ENCODE measurements at places on chromosomes 3 and 15. TPM values are rescaled to one million over a fixed set of nuclear protein-coding genes. Genes with fewer than 3 reads are reported as not detected.

Gene MKRN3
- polyA plus RNA-seq, result 1.2 TPM

Gene FBXO40
- 0.03 TPM for polyA plus RNA-seq

Gene EPB42
- 0.83 TPM for polyA plus RNA-seq

Gene WNT7A
- polyA plus RNA-seq, result not detected

Gene EIF4G1
- polyA plus RNA-seq, result 251 TPM

Gene TBC1D2B
- 28.0 TPM for polyA plus RNA-seq

Gene RTP3
- not detected for polyA plus RNA-seq

Gene PTH1R
- polyA plus RNA-seq, result 269 TPM

Gene GPR27
- 8.2 TPM for polyA plus RNA-seq

Gene PLCB2
- polyA plus RNA-seq, result 10.8 TPM

Gene FILIP1L
- 20.2 TPM for polyA plus RNA-seq

Gene CHRNA5
- polyA plus RNA-seq, result 7.8 TPM

Gene ST8SIA2
- polyA plus RNA-seq, result 6.0 TPM

Gene CRYGS
- polyA plus RNA-seq, result 13.0 TPM

Gene TM4SF18
- 23.6 TPM for polyA plus RNA-seq

Gene IL20RB
- 0.48 TPM for polyA plus RNA-seq

Gene SLC22A14
- 0.90 TPM for polyA plus RNA-seq

Gene XCR1
- polyA plus RNA-seq, result 0.14 TPM

DNA sequence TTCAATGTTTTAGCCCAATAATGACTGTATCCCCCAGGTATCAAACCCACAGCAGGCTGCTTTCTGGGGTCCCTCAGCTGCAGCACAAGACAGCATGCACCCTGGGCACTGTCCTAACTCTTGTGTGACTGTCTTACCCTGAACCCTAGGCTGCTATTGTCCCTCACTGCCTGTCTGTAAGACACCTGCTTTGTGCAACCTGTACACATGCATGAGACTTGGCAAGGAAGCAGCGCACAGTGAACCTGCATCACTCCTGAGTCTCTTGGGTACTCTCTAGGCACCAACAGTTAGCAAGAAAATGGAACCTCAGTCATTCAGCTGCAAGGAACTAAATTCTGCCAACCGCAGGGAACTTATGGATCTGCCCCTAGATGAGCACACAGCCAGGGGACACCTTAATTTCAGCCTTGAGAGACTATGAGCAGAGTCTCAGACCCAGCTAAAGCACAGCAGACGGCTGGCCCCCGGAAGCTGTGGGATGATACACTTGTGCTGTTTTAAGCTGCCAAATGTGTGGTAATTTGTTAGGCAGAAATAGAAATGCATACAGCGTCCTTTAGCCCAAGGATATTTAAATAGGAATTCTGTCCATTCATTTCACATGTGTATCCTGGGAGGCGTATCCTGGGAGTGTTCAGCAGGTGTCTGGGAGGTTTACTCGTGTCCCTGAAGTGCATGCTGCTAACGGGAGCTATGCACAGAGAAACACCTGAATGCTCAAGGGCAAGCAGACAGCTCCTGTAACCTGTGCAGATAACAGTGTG is 223.8 kb downstream of the KLF13 start:
- DNase-seq, result no peak

GRCh38 chr3:123318374-123318773 is 116.6 kb downstream of the SEC22A start:
- DNase-seq, result no peak

- DNase-seq, result no peak
Observed at GRCh38 chr3:127565711-127566110, 24.8 kb downstream of the TPRA1 start.

DNA sequence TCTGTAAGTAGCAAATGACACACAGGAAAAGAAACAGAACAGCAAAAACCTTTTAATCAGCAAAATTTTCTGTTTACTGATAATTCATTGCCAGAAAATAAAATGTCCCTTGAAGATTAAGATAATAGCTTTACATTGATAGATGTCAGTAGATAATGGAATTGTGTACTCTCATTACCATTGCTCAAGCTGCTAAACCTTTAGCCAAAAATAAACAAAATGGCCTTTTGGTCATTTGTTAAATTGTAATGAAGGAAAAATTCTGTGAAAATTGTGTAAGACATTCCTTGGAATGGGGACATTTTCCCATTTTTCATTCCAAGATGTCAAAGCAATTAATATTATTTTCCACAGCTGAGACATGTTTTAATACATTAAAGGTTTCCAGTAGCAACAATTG is 189.8 kb downstream of the PLOD2 start:
- DNase-seq, result peak; percentile 5

GRCh38 chr3:41716471-41716870 is 245.4 kb downstream of the ULK4 start:
- DNase-seq, result peak; percentile 53

- peak; percentile 60 for DNase-seq
Observed at GRCh38 chr3:138118612-138119422, 3.4 kb upstream of the DZIP1L start.

DNA sequence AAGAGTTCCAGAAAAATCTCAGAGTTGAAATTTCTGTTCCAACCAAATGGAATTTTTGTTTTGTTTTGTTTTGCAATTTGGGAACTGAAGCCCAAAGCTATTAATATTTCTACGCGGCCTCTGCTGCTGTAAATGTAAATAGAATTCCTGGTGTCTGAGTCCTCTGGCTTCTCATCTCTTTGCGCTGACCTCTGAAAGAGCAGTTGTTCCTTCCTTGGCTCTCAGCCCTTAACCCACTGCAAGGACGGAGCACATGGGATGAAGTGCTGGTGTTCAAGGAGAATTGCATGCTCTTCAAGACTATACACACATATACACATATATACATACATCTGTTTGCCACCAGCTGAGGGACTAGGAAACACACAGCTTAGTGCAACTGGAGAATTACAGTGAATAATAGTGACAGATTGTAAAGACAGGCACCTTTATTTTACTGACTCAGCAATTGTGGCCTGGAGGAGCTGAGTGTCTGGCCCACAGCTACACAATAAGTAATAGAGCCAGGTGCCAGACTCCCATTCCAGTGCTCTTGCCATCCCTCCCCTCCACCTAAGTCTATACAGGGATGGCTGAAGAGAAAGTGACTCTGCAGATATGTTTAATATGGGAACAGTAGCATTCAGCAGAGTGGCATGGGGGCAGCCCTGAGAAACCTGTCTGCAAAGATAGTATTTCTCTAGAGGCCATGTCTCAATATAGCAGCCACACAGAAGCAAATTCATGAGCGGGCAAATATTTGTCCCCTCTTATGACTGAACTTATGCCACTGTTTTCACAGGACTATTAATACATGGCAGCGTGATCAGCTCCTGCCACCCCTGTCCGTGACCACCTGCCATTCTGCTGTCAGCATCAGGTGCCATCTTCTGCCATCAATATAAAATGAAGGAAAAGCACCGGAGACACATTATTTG is 42.3 kb downstream of the NEK10 start:
- DNase-seq, result no peak

DNA sequence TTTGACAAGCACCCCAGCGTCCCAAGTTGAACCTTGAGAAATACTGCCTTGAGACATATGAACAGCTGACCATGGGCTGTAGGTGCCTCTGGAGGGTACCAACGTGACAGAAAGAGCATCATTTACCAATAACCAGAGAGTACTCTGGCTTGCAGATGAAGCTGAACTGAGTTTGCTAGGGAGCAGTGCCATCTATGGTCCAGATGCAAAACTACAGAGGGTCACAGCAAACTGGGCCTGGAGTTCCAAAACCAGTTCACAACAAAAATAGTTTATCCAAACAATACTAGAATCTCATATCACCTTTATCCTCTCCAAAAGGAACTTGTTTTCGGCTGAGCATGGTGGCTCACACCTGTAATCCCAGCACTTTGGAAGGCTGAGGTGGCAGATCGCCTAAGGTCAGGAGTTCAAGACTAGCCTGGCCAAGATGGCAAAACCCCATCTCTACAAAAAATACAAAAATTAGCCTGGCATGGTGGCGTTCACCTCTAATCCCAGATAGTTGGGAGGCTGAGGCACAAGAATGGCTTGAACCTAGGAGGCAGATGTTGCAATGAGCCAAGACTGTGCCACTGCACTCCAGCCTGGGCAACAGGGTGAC is 69.3 kb downstream of the CHAC1 start:
- peak; percentile 53 for DNase-seq

DNA sequence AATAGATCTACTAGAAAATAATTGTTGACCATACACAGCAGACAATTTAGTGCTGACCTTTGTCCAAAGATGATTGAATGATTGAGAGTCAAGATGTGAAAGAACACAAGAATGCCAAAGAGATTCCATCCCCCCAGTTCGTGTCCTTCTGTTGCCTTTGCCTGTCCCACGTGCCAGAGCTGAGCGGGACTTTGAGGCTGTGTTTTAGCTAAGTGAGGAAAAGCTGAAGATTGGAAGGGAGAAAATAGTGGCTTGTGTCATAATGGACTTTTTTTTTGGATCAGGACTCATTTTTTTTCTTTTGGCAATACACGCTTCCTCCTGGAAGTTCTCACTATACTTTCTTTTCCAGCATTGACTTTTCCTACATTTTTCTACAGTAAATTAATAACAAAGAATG is 206.6 kb upstream of the MDFIC2 start:
- DNase-seq, result no peak

- no peak for DNase-seq
Observed at GRCh38 chr3:105327662-105328337, 38.9 kb upstream of the ALCAM start.

- no peak for DNase-seq
Observed at GRCh38 chr3:153621953-153622352, 459.9 kb downstream of the RAP2B start.

DNA sequence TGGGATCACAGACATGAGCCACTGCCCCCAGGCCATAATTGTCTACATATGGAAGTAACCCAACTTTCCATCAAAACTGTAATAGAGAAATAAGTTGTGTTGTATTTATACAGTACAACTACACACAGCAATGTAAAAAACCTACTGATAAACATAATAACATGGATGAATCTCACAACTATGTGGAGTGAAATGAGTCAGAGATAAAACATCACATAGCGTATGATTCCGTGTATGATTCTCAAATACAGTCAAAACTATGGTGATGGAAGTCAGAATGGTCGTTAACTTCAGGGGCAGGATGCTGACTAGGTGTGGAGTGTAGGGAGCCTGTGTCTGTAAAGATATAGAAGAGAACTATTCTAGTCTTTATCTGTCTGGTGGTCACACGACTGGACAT is 332.7 kb upstream of the SLCO3A1 start:
- DNase-seq, result no peak

- DNase-seq, result no peak
Observed at GRCh38 chr3:46748170-46748569, 30.5 kb upstream of the PRSS50 start.

GRCh38 chr15:85667491-85668424 is 127.0 kb downstream of the KLHL25 start:
- peak; percentile 92 for DNase-seq

- DNase-seq, result peak; percentile 66
Observed at GRCh38 chr15:85702321-85703101, 92.2 kb downstream of the KLHL25 start.

GRCh38 chr3:64972793-64973192 is 285.0 kb upstream of the ADAMTS9 start:
- no peak for DNase-seq

GRCh38 chr15:69679623-69680228 is 227.1 kb downstream of the RPLP1 start:
- DNase-seq, result no peak

GRCh38 chr3:47464588-47464987 is 11.2 kb downstream of the SCAP start:
- no peak for DNase-seq

GRCh38 chr3:135175728-135176277 is 380.7 kb downstream of the EPHB1 start:
- DNase-seq, result no peak

- DNase-seq, result no peak
Observed at GRCh38 chr3:65961733-65962132, 77.0 kb downstream of the MAGI1 start.

- DNase-seq, result no peak
Observed at GRCh38 chr3:16205156-16205870, 30.8 kb downstream of the GALNT15 start.

- no peak for DNase-seq
Observed at GRCh38 chr3:51269466-51269865, 115.6 kb upstream of the MANF start.

DNA sequence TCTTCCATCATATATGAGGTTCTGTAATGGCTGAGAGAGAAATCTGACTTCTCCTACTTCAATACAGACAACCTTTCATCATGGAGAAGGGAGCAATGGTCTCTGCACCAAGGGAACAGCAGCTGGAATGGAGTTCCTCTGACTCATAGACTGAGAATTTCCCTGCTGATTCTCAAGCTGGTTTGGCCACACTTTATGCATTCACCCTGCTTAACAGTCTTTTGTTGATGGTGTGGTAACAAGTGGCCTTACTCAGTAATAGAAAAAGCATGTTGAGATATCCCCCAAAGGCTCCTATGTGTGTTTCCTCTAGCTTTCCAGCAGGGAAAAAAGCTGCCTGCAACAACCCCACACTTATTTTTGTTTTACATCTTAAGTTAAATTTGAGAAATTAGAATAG is 138.1 kb downstream of the GREM1 start:
- DNase-seq, result no peak

DNA sequence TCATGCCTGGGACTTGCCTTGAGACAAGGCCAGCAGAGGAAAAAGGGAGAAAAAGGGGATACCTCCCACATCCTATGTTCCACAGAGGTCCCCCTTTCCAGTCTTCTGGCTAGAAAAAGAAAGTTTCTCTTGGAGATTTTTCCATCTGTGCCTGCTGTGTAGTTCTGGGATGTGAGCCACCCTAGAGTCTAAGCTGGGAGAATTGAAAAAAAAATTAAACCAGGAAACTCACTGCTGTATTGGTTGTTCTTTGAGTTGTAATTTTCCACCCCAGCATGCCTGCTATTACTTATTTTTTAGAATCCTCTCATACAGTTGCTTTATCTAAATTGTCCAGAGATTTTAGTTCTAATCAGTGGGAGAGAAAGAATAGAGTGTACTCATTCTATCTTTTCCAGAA is 68.4 kb downstream of the SV2B start:
- no peak for DNase-seq

GRCh38 chr15:101232677-101233076 is 19.2 kb downstream of the CHSY1 start:
- DNase-seq, result no peak

- DNase-seq, result no peak
Observed at GRCh38 chr3:35045118-35045517, 594.2 kb upstream of the ARPP21 start.

DNA sequence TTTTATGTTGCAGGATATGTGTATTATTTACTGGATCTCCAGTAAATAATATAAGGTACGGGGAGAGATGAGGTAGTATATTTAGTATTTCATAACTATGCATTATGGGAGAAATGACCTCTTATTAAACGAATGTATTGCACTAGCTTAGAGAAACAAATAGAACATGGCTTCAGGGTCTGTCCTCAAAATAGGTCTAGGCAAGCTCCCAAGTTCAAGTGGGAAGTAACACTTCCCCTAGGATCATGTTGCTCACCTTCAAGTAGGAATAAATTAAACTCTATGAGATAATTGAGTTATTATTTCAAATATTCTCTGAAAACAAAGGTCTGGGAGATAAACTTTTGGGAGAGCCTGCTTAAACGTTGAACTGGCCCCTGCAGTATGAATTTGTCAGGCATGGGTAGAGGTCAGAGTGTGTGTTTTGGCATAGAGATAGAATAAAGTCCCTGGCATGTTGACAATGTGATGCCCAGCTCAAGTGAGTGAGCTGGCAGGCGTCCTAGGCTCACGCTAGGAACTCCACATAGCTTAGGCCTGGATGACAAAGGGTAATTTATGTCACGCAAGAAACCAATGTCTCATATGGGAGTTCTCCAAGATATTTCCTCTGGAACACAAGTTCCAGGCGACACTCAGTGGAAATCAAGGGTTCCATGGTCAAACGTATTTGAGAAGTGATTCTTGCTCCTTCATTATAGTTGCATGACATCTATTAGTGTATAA is 236.8 kb downstream of the CACNA2D3 start:
- no peak for DNase-seq

Data from renal pelvis (tissue), 12 donors.